Immature natural killer cell (primary cell): ENCODE measurements at places on chromosomes 7 and 10. TPM values are rescaled to one million over a fixed set of nuclear protein-coding genes. Genes with fewer than 3 reads are reported as not detected.

DNA sequence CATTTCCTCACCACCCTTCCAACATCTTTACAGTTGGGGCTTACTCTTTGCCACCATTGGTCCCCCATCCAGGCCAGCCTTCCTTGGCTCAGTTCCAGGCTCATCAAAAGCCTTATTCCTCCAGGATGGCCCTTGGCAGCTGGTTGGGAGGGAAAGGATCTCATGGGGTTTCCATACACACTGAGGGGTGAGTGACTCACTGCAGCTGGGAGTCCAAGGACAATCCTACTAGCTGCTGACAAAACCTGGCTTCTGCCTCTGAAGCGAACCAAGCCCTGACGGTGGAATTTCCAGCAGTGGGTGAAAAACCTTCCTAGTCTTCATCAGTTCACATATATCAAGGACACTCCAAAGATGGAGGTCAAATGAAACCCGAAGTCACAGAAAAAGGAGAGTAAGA, 22.9 kb downstream of the CRHR2 start:
- no peak for DNase-seq

- no peak for DNase-seq
Measured at GRCh38 chr10:51602326-51602725, 97.1 kb downstream of the CSTF2T start.

DNA sequence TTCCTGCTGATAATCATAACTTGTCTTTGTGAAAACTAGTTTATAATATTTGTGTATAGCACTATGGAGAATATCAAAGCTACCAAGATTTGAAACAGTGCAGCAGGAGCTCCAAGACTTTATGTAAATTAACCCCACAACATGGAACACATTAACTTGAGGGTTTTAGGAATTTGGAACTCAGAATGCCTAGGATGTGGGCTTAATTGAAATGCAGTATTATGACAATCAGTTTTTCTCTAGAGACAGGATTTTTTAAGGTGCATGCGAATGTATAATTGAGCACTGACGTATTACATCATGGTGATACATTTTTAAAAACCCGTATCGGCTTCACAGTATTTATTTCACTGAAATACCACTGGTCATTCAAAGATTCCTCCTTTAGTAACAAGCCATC, 313.1 kb upstream of the DGKB start:
- no peak for DNase-seq

- no peak for DNase-seq
Measured at GRCh38 chr10:104253106-104253505, 1.6 kb upstream of the GSTO1 start.

GRCh38 chr7:15197042-15197977, 294.8 kb upstream of the DGKB start:
- DNase-seq, result no peak

DNA sequence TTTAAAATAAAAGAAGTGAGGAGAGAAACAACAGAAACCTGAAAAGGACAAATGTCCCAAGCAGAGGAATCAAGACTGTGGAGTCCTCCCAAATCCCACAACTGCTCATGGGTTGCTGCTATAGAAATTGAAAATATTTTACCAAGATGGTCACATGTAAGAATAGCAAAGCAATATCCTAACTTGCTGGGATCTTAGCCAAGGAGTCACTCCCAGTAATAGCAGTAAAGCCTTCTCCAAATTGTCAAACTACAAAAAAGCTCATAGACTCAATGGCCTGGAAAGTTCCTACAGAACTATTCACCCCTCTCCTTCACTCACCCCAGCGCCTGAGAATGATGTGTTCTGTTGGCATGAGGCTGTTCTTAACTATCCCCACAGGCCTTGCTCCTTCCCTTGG, 186.5 kb downstream of the ELMO1 start:
- no peak for DNase-seq

The CLRN3 gene
- polyA plus RNA-seq, result not detected

DNA sequence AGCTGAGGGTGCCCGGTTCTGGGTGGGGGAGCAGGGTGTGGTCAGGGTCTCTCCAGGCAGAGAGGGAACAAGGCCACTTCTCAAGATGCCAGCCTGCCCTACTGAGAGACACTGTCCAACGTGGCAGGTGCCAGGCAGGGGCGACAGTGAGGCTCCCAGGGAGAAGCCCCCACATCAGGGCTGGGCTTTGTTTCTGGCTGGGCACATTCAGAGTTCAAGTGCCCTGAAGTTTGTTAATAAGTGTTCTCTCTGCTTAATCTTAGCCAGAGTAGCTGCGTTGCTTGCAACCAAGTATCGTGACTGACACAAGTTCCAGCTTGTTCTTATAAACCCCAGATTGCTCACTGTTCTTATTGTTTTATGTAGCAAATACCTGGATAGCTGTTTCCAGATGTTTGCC, 21.8 kb downstream of the FOXL3 start:
- no peak for DNase-seq

DNA sequence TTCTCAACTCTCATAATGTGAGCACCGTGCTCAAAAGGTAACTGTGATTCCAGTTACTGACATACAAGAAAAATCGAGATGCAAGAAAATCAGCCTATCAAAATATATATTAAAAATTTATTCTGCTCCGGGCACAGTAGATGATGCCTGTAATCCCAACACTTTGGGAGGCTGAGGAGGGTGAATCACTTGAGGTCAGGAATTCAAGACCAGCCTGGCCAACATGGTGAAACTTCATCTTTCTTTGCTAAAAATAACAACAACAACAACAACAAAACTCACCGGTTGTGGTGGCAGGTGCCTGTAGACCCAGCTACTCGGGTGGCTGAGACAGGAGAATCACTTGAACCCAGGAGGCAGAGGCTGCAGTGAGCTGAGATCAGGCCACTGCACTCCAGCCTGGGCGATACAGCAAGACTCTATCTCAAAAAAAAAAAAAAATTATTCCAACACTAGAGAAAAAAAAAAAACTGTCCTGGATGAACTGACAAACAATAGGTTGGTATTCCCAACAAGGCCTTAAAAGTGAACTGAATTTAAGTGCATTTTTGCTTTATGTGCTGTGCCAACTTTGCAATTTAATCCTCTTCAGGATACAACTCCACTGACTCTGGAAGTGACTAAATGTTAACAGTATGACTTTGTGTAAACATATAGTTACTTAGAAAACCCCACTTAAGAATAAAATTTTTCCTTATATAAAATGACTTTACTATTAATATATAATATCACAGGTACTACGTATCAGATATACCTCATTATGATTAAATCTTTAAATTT, 51.1 kb downstream of the JMJD1C start:
- DNase-seq, result no peak

GRCh38 chr10:33643042-33643441, 308.6 kb upstream of the NRP1 start:
- no peak for DNase-seq

The DGKB gene
- polyA plus RNA-seq, result not detected

GRCh38 chr7:15603124-15603523, 41.3 kb upstream of the AGMO start:
- DNase-seq, result no peak

The INHBA gene
- not detected for polyA plus RNA-seq

DNA sequence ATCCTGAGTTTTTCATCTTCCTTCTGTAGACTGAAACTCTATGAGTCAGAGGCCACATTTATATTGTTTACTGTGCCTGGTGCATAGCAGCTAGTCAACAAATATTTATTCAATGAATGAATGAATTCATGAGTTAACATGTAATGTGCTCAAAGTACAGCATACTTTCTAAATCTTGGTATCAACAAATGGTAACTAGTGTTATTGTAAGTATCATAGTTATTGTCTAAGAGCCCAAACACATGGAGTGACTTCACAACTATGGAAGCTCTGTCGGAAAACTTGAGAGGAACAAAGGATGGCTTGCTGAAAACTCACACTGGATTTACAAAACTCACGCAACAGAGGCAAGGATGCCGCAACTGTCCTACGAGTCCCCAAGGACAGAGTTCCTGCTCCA, 35.9 kb downstream of the DENND2A start:
- no peak for DNase-seq

DNA sequence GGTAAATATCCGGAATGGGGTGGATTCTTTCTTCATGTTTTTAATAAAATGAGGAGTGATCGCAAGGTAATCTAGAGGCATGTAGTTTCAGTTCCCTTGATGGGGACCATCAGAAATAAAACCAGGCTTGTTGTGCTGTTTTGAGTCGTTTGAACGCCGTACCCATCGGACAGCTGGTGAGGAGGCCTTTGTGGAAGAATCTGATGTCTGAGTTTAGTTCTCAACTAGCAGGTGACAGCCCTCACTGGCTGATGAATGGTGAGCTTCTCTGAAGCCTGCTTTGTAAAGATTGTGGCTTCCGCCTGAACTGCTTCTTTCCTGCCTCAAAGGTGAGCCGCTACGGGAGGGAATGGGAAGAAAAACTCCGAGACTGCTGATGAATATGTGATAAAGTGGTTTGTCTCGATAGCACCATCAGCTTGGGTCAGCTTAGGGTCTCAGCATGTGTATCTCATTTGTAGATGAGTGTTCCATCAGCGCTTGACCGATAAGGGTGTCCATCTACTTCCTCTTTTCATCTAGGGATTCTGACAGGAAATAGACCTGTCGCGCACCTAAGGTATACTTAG, 977 bp downstream of the TMEM248 start:
- DNase-seq, result peak; percentile 35

DNA sequence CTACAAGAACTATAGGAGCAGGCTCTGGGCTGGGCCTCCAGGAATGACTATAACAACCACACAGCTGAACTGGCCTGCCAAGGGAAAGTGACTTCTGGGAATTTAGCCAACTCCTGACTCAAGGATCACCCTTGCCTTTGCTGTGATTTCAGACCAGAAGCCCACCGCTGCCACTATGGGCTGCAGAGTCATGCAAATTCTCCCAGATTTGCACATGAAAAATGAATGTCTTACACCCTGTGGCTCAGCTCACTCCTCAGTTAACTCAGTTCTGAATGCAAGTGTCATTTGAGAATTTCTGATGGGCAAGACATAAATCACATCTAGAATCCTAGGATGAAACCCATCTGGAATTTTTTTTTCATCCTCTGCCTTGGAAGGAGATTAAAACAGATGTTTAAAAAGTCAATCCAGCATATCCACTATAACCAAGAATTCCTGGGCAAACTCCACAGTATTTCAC, 186.5 kb upstream of the BET1 start:
- DNase-seq, result no peak

DNA sequence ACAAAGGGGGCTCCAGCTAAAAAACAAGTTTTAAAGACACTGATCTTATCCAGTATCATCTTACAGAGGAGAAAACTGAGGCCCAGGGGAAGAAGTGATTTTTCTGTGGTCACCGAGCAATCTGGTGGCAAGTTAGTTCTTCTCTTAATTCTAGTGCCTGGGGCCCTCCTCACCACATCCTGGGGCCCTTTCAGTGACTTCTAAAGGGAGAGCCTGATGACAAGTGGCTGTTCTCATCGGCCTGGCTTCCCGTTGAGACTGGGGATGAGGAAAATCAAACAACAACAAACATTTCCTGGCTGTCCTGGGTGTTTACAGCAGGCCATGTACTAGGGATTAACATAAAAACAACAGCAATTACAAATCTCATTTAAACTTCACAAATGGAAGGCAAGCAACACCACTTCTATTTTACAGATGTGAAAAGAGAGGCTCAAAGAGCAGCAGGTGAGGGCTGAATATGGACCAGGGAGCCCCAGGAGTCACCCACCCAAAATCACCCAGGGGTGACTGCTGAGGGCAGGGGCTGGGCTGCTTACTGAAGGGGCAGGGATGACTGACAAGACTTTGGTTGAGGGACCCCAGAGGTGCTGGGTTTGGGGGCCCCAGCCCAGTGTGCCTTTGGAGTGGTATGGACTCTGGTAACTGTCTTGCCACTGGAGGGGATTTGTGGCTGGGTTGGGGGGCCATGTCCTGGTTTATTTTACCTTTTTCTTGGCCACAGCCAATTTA, 24.7 kb upstream of the MTPAP start:
- DNase-seq, result no peak

DNA sequence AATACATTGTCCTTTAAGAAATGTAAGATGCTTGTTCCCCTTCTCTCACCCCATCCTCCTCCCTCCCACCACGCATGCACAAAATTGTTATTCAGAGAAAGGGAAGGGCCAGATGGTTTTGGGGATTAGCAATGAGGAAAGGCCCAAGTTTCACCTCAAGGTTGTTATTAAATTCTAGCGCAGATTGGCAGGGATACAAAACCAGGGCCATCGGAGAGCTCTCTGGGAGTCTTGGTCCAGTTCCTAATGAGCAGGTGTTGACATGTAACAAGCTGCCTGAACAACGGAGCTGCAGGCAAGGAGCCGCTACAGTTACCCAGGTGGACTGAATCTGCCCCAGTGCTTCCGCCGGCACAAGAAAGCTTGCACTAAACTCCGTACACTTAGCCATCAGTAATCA, 9.7 kb upstream of the ANK3 start:
- DNase-seq, result no peak

- DNase-seq, result peak; percentile 74
Measured at GRCh38 chr7:127347567-127348246, 44.8 kb downstream of the ZNF800 start.

GRCh38 chr10:49615213-49615612, 1.4 kb downstream of the CHAT start:
- no peak for DNase-seq

DNA sequence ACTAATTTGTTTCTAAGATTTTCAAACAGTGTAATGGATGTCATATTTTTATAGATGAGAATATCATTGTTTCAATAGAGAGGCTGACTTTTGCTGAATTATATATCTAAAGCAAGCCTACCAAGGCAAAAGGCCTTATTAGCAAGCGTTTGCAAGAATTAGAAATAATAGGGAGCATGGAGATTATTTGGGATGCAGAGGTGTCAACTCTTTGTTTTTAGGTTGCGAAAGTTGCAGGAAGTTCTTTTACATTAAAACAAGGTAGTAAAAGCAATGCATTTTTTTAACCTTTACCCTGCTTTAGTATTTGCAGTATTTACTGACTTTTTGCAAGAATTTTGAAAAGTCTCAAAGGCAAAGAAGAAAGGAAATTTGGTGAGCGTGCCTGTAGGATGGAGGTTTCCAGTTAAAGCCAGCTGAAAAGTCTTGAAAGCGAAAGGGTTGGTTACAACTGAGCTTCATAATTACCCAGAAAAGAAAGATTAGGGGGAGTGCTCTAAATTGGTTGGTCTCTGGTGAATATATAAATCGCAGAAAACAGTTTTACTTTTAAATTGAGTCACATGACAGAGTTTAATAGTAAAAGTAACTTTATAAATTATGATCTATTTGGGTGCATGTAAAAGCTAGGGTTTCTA, 81.6 kb downstream of the MKLN1 start:
- DNase-seq, result no peak

The ELAPOR2 gene
- 1.2 TPM for polyA plus RNA-seq

- no peak for DNase-seq
Measured at GRCh38 chr7:66238773-66239466, 33.8 kb downstream of the TPST1 start.
